ENCODE measurements at places on chromosomes 1 and 21. TPM values are rescaled to one million over a fixed set of nuclear protein-coding genes. Genes with fewer than 3 reads are reported as not detected.

DNA sequence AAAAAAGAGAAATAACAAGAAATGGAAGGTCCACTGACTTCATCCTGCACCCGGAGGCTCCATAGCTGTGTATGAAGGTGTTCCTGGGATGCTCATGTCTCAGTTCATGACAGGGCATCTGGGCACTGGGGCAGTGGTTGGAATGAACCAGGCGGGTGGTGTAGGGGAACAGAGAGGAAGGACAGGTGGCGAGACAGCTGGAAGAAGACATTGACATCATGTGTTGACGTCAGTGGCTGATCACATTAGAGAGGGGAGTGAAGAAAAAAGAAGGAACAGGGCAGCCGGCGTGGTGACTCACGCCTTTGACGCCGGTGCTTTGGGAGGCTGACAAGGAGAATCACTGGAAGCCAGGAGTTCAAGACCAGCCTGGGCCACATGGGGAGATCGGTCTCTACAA lies 50.1 kb downstream of the HUNK start:
- DNase-seq = no peak

DNA sequence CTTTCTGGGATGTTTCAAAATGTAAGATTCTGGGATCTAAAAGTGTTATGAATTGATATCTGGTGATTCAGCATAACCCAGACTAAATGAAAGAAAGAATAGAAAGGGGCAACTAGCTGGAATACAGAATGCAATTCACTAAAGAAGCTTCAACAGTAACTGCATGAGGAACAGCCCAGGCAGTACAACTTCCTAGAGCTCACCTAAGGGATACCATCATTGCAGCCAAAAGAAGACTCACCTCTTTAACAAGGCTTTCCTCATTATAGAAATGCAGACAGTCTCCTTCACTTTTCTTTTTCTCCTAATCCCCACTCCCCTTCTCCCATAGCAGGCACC lies 6.3 kb downstream of the RGS5 start:
- DNase-seq = no peak

DNA sequence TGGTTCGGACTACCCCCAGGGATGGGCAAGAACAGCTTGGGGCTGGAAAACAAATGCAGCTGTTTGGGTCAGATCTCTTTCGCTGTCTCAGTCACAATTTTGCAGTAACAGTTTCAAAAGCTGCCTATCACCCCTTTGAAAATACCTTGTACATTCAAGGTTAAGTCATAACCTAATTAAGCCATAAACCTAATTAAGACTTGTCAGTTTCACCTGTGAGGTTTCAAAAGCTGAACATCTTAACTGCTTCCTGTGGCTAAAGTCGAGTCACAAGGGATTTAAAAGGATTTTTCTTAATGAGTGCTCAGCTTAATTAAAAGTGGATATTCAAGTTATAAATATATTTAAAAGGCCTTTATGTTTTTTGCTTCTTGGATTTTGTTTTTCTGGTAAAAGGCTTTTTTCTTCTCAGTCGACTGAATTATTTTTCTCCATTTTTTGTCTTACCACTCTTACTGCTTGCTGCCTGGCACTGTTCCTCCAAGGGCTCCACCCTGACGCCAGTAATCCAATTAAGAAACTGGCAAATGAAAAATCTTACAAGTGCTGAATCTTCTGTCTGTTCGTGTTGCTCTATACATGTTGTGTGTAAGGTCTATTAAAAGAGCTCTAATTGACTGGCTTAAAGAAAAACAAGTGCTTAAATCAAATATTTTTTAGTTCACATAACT lies 31.3 kb downstream of the CBR1 start:
- no peak for DNase-seq

DNA sequence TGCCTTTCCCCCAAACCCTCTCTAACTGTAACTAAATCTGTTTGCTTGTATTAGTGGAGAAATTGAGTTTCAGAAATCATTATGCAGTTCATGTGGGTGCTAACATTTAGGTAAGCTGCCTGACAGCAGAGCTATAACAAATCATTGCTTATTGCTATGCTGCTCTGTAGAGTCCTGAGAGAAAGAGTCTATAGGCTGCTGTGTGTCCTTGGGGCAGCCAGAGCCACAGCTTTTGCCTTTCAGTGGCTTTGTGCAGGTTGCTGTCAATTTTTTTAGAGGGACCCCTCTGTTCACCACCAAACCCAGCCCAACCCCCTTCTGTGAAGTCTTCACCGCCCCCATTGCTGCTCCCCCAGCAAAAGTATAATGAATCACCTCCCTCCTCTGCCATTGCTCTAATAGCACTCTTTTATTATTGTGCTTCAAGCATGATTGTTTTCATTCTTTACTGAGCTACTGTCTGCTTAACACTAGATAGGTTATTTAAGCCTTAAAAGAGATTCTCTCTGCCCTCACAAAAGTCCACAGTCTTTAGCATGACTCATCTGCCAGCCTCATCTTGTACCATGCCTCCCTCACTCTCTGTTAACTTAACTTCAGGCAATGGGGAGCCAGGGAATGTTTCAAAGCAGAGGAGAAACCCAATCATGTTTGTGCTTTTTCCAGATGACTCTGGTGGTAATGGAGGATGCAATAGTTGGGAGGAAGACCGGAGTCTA lies 38.6 kb downstream of the DIRAS3 start:
- DNase-seq = no peak

Gene KRTAP19-6
- total RNA-seq = not detected

DNA sequence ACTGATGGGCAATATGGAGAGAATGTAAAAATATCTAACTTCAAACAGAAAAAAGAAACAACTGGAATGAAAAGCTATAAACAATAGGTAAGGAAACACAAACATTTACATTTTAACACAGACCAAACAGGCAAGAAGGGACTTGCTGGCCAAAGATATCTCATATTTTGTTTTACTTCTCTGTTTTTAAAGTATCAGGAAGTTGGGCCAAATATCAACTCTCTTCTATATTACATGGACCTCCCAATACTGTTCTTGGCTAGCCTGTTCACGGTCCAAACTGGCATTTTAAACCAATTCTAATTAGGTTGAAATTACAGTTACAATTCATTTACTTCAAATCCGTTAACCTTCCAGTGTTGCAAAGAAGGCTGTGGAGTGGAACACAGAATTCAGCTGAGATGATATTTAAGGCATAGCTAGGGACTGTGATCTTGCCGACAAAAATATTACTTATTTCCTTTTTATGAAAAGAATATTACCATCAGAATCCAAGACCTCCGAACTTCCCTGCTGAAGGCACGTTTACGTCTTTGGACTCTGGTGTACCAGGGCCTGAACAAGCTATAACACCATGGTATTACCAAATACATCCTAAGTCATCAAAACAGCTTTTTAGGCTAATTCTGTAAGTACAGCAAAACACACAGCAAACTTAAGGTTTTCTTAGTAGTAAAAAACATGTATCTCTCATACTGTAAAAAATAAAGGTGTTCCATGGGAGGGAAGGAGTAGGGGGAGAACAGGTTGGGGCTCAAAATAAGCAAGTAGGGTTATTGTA lies 165.4 kb downstream of the RUNX1 start:
- DNase-seq = no peak

- DNase-seq = no peak
Measured at GRCh38 chr1:202323731-202324130, 18.0 kb downstream of the UBE2T start.

Gene NCAM2
- total RNA-seq = not detected

- DNase-seq = no peak
Measured at GRCh38 chr1:68016381-68016780, 34.0 kb downstream of the DIRAS3 start.

- DNase-seq = no peak
Measured at GRCh38 chr1:21058035-21058793, 118.5 kb downstream of the EIF4G3 start.

DNA sequence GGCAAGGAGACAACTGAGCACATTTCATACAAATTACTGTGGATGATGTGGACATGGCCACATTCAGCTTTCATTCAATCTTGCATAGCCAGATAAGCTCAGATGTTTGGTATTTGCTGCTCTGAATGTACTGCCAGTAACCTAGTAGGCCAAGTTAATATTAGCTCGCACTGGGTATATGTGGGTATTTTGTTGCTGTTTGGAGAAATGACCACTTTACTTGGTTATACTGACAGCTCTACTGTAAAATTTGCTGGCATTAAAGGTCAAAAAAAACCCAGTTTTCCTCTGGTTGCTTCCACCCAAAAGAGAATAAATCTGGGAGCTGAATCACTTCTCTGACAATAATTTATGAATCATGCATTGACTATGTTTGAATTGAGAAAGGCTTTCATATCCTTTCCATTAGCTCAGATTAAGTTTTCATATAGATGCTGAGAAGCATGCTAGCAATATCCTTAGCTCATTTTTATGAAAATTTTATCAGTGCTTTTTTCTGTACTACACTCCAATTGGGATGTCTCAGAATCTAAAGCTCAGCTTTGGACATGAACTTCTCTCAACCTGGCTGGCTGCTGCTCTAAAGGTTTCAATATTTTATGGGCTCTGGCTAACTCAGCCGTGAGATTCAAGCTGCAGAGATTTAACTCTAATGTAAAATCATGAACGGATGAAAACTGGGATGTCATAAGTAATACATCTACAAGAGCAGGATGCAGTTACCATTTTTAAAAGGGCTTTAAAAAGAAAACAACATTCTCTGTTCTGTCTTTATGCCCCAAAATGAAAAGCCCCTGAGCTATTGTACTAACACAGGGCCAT lies 330.0 kb downstream of the BARHL2 start:
- no peak for DNase-seq

Gene C1orf167
- not detected for total RNA-seq

GRCh38 chr1:229664133-229664689 lies 38.2 kb downstream of the URB2 start:
- DNase-seq = peak; percentile 33

- no peak for DNase-seq
Measured at GRCh38 chr21:28781602-28782276, 210.9 kb downstream of the LTN1 start.

- no peak for DNase-seq
Measured at GRCh38 chr1:56287721-56288120, 291.6 kb downstream of the PLPP3 start.

Gene FCGR2B
- 17.6 TPM for total RNA-seq

Gene CCDC17
- total RNA-seq = 21.3 TPM

DNA sequence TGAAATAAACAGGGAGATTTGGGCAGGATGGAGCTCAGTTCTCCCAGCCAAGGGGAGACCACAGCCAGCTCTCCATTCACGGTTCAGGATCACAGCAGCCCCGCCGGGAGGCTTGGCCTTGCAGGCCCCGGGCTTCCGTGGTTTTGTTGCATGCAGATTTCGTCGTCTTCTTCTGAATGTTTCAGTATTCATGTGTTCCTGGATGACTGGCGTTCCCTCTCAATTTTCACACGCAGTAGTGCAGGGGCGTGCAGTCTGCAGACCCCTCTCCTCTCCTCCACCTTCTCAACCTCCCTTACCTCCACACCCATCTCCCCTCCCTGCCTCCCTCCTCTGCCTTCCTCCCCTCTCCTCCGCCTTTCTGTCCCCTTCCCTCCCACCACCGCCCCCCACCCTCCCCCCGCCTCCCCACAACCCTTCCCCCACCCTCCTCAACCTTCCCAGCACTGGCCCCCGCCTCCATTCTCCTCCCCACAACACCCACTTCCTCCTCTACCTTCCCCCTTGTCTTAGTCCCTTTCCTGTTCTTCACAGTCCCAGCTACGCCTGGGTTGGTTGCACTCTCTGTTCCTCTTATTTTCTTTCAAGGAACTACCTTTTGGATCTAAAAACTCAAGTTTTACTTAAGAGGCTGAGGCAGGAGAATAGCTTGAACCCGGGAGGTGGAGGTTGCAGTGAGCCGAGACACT lies 8.4 kb upstream of the SLC19A1 start:
- DNase-seq = peak; percentile 54

DNA sequence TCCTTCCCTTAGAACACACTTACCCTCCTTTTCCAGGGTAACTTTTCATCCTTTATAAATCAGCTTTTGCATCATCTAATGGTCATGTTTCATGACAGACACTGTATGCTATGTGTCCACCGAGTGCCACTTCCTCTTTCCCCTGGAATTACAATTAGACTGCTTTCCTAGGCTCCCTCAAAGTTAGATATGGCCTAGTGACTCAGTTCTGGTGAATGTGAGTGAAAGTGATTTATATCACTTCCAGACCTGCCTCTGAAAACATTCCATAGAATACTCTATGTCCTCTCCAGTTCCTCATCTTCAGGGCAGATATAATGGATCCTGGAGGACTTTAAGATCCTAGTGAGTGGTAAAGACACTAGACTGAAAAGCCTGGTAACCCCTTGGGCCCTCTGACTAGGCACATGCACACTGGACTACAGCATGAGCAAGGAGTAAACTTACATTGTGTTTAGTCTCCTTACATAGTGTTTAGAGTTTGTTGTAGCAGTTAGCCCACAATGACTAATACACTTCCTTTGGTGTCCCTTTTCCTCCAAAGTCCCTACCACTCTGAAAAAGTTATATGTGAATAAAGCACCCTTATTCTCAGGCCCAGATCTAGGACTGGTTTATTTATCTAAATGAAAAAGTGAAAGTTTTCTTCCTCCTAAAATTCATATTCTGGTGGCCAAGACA lies 59.3 kb downstream of the GPR88 start:
- DNase-seq = no peak

DNA sequence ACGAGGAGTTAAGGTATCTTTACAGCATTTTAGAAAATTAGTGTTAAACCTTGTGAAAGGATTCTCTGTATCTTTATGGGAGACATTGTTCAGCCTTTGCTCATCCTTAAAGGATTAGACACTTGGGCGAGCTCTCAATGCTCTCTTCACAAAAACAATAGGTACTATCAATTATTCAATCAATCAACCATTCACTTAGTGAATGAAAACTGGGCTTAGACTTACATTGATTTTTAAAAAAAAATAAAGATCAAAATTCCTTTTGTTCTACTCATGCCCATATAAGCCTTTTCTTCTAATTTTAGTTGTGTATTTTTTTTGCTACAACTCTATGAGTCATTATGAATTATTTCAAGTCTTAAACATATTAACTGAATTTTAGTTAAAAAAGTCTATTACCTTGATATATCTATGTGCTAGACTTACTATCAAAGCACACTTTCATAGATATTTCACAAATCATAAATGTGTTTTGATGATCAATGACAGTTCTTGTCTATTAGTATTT lies 181.2 kb downstream of the DPYD start:
- DNase-seq = no peak

- no peak for DNase-seq
Measured at GRCh38 chr1:175922254-175922881, 179.0 kb upstream of the TNR start.

GRCh38 chr1:83500987-83501591 lies 497.8 kb downstream of the TTLL7 start:
- no peak for DNase-seq

Gene OR2L5
- 0.32 TPM for total RNA-seq

Gene PER3
- 23.9 TPM for total RNA-seq

Gene TOMM20
- total RNA-seq = 37.4 TPM

Gene CHI3L1
- total RNA-seq = 23.2 TPM

DNA sequence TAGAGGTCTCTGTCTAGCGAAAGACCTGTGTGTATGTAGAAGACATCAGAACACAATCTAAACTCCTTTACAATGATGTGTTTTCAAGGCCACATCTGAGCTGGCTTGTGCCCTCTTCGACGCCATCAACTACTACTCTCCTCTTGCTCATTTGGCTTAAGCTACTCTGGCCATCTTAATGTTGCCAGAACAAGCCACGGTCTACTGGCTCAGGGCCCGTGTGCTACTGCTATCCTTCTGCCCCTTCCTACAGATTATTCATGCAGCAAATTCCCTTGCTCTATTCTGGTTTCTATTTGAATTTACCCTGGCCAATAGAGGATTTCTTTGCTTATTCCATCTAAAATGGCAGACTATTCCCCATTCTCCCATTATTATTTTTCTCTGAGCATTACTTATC lies 121.7 kb downstream of the ZZZ3 start:
- no peak for DNase-seq

- DNase-seq = no peak
Measured at GRCh38 chr21:34962586-34963222, 86.4 kb downstream of the RUNX1 start.

- no peak for DNase-seq
Measured at GRCh38 chr1:201636097-201636496, 97.2 kb downstream of the NAV1 start.
